Left colon (tissue), 2 donors: ENCODE measurements at places on chromosomes 5 and 9. TPM values are rescaled to one million over a fixed set of nuclear protein-coding genes. Genes with fewer than 3 reads are reported as not detected.

GRCh38 chr5:139199321-139199720 lies 1.2 kb upstream of the SIL1 start:
- DNase-seq = no peak

- DNase-seq = no peak
Measured at GRCh38 chr5:32949286-32949970, 238.3 kb downstream of the NPR3 start.

DNA sequence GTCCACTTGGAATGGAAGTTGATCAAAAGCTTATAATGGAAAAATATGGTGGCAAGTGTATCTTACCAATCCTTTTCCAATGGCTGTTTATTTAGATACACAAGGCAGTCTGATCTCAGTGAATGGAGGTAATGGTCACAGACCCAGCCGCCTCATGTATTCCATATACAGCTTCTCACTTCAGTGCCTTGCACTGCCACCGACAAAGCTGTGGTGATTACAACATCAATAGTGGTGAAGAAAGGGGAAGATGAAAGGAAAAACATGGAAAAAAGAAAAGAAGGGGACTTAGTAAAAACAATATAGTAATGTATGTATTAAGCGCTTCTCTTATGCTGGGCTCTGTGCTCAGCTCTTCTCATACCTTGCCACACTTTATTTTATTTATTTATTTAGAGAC lies 297.3 kb upstream of the RASA1 start:
- DNase-seq = no peak

DNA sequence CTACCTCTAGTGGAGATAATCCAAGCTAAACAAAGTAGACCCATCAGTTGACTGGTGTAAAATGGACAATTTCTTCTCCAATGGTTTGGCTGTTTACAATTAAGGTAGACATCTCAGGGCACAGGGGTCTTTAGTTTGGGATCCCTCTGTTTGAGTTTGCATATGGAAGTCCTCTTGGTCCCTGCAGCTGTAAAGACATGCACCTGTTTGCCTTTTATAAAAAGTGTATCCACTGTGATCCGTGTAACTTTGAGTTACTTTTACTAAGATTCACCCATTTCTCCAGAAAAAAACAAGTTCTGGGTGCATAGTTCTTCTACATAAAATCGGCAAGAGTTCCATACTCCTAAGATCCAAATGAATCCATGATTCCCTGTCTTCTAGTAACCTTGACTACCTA lies 374.7 kb upstream of the ADAMTS16 start:
- DNase-seq = no peak

GRCh38 chr9:61671276-61671973 lies 481.6 kb downstream of the SPATA31A7 start:
- no peak for DNase-seq

- DNase-seq = no peak
Measured at GRCh38 chr9:8332871-8333270, 533.3 kb upstream of the DMAC1 start.

DNA sequence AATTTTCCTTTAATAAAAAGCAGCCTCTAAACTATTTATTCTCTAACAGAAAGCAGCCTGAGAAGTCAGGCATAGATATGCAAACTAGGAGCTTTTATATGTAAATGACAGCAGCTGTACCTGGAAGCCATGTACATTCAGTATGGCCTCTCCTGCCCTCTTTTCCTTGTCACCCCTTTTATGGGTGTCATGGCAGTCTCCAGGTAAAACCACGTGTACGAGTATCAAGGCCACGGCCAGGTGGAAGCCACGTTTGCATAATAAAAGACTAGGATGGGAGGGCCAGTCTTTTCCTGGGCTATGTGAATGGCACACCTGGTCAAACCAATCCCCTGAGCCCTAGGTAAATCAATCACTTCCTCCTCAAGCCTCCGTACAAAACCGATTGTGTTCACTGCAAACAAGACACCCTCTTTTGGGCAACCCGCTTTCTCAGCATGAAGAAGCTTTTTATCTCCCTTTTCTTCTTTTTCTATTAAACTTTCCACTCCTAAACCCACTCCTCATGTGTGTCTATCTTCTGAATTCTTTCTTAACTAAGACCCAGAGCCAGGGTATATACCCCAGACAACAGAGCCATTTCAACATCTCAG lies 419.5 kb upstream of the CTNND2 start:
- no peak for DNase-seq

GRCh38 chr9:6495466-6495865 lies 82.5 kb downstream of the UHRF2 start:
- DNase-seq = no peak

GRCh38 chr5:66967826-66968262 lies 228.8 kb downstream of the CD180 start:
- no peak for DNase-seq

- DNase-seq = no peak
Measured at GRCh38 chr5:158951436-158952247, 148.1 kb downstream of the EBF1 start.

DNA sequence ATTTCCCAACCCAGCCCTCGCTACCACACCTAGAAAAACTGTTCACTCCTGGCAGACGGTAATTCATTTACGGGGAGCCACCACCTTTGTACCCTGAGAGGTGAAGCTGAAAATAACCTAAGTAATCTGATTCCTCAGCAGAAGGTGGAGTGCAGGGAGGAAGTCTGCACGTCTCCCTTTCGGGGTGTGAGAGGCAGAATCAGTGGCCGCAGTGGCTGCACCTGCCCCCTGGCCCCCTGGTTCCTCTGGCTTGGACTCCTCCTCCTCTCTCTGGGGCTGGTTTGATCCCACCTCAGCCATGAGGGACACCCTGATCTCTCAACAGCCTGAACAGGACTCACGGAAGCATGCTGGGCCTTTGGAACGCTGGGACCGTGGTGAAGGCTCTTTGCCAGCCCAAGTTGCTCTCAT lies 10.5 kb downstream of the TMEM174 start:
- peak; percentile 74 for DNase-seq

DNA sequence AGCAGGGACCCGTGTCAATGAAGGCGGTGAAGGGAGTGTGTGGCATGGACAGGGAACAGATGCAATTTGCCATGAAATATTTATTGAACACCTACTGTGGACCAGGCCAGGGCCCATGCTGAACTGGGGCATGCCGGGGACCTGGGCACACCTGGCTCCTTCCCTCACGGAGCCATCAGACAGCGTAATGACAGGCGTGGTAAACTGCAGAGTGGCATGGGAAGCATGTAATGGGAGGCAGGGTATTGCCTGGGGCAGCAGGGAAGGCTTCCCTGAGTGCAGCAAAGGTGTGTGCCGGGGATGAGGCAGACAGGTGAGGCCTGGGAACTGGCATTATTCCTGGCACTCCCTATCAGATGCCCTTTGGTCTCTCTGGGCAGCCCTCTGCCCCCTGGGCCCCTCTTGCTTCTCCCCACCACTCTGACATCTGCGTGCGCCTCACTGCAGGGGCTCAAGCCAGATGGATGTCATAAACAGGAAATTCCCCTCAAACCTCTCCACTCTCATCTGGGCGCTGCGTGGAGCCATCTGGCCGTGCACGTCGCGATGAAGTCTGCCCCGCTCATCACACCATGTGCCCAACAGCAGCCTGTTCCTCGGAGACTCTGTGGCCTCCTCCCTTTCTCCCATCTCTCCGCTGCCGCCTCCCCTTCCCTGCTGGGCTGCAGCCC lies 67.6 kb downstream of the HMCN2 start:
- no peak for DNase-seq

DNA sequence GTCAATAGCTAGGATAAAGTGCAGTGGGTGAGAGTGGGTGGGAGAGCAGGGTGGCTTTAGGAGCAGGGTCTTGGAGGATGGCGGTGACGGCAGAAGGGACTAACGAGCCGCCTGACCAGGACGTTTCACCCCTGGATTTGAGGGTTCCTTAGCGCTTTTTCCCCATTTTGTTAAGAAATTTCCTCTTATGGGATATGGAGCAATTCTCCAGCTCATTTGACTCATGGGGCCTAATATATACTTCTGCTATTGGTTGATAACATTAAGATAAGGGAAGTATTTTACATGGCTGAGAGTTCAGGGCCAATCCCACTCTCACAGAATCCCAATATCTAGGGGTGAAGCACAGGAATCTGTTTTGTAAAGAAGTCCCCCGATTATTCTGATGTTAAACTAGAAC lies 17.6 kb downstream of the CD180 start:
- DNase-seq = no peak

DNA sequence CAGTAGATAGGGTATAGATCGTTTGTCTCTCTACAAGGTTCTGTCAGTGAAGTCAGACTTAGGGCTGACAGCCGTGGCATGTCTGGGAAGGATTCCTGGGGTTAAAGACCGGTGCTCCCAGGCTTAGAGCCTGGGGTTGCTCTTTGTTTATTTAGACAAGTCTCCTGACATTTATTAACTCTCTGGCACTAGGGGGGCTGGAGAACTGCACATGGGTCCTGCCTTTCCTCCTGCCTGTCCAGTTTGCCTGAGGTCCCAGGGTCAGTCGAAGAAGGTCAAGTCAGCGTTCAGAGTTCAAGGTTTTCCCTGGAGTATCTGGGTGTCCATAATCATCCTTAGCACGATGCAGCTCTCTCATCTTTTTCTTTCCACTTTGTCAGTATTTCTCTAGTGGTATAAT lies 5.6 kb downstream of the EGFLAM start:
- no peak for DNase-seq

DNA sequence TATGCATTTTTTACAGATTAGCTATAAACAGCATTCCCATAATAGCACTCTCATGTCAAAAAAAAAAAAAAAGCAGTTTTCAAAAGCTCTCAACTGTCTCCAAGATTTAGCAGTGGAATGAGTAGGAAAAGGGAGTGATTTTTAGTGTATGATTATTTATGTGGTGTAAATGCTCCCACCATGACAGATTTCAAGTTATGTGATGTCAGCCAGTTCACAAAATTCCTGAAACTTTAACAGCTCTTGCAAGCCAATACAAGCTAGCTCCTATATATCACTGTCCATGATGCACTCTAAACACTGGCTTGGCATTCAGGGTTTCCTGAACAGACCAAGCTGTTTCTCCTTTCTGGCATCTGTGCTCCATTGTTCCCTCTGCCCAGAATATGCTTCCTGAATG lies 7.9 kb upstream of the ANKDD1B start:
- no peak for DNase-seq

DNA sequence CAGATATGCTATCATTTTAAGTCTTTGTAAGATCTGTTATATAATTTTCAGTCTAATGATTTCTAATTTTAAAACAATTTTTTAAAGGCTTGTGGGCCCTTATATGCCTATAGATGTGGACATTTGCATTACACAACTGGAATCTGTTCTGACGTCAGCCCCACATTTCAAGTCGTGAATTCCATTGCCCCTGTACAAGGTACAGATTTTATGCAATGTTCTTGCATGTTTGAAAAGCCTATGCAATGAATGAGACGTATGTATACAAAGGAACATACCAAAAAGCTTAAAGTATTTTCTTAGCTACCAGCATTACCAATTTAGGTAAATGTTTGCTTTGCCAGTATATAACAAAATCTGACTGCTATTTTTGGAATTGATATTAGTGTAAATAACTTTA lies 77.2 kb downstream of the ITGA1 start:
- DNase-seq = no peak

DNA sequence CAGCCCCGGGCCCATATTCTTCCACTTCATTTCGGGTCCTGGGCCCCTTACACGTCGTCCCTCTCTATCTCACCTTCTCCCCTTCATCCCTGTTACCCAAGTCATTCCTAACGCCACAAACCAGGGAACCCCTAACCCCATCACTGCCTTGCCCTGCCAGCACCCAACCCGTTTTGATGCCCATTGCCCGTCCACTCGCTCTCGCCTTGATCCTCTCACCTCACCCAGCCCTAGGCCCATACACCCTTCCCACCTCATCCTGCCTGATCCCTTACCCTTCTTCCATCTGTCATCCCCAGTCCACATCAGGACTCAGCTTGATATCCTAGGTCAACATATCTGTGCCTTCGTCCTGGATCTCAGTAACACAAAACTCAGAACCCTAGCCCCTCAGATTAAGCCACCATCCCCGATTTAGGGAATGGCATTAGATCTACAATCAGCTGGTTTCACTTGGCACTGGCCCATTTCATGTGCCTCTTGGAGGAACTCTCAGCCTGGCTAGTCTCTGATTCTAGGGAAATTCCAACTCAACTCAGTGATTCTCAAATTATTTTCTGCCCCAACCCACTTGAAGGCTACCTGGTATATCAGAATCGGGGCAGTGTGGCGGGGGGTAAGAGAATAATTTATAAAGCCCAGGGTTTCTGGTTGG lies 489 bp downstream of the CHMP5 start:
- DNase-seq = no peak

GRCh38 chr5:9483779-9484178 lies 62.1 kb downstream of the SEMA5A start:
- no peak for DNase-seq

GRCh38 chr5:25345240-25345771 lies 700.5 kb upstream of the CDH10 start:
- DNase-seq = no peak

DNA sequence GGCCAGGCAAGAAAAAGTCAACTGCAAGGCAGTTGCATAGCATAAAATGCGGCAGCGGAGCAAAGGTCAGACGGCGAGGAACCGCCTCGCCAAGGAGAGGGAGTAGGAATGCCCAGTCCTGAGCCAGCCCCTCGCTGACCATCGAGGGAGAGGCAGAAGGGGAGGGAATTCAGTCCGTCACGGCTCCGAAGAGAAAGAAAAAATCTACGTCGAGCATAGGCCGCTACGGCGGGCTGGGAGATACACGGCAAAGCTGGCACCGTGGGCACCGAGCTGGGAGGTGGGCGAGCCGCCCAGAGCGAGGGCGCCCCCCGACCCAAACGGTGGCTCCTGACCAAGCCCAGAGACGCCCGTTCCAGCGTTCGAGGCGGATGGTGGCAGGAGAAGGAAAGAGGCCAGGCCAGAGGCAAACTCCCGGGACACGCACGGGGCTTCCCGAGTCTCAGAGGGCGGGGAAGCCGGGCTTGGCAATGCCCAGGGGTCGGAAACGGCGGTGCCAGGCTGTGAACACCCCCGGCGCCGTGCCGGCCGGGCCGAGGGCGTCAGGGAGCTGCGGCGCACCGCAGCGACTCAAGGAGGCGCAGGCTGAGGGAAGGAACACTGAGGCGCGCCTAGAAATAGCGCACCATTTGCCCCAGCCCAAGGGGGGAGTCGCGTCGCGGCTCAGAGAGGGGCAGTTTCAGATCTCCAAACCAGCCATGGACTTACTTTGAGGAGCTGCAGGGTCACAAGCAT lies 518 bp downstream of the SPRY4 start:
- peak; percentile 76 for DNase-seq

The PKN3 gene
- total RNA-seq = 5.4 TPM

The OBP2B gene
- not detected for total RNA-seq

The SLC36A2 gene
- not detected for total RNA-seq

The CFAP157 gene
- not detected for total RNA-seq

The FOXD4L3 gene
- total RNA-seq = not detected

The VLDLR gene
- total RNA-seq = 9.6 TPM

The SOX30 gene
- total RNA-seq = 0.28 TPM

The STPG3 gene
- total RNA-seq = not detected

The CER1 gene
- total RNA-seq = not detected

The YIPF5 gene
- total RNA-seq = 44.1 TPM
